ENCODE measurements at places on chromosomes 7 and 10.

DNA sequence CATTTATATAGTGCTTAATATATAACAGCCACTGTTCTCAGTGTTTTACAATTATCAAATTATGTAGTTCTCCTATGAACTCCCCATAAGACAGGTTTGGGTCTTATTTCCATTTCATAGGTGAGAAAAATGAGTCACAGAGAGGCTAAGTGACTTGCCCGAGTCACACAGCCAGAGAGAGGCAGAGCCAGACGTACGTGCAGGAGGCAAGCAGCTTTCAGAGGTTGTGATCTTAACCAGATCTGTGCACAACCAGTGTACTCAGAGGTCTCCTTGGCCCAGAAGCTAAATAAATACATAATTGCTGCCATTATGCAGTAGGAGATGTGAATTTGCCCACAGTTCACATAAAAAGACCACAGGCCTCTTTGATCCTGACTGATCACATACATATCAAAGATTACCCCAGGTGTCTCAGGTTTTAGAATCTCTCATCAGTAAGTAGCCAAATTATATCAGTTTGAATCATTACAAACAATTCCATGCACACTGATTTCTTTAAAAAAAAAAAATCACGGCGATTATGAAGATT, 304.7 kb upstream of the AOAH start:
- no peak for DNase-seq

DNA sequence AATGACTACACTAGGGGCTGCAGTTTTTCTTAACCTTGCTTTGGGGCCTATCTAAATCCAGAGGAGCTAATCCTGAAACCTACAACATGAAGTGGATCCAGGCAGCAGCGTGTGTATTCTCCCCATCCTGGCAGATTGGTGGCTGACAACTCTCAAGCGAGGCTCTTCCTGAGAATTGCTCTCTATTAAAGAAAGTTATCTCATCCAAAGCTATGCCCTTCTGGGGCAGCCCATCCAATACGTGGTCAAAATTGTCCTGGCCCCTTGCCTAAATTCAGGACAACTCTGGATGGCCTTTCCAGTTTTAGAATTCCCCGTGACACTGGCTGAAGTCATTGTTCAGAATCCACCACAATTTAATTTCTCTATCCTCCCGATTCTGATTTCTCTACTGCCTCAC, 66.1 kb downstream of the IQUB start:
- no peak for DNase-seq

GRCh38 chr7:97342512-97342911, 225.0 kb downstream of the SDHAF3 start:
- DNase-seq = peak; percentile 5

- DNase-seq = no peak
Measured at GRCh38 chr10:119022846-119023552, 6.5 kb upstream of the NANOS1 start.

GRCh38 chr10:49106451-49106850, 8.9 kb downstream of the VSTM4 start:
- DNase-seq = no peak

DNA sequence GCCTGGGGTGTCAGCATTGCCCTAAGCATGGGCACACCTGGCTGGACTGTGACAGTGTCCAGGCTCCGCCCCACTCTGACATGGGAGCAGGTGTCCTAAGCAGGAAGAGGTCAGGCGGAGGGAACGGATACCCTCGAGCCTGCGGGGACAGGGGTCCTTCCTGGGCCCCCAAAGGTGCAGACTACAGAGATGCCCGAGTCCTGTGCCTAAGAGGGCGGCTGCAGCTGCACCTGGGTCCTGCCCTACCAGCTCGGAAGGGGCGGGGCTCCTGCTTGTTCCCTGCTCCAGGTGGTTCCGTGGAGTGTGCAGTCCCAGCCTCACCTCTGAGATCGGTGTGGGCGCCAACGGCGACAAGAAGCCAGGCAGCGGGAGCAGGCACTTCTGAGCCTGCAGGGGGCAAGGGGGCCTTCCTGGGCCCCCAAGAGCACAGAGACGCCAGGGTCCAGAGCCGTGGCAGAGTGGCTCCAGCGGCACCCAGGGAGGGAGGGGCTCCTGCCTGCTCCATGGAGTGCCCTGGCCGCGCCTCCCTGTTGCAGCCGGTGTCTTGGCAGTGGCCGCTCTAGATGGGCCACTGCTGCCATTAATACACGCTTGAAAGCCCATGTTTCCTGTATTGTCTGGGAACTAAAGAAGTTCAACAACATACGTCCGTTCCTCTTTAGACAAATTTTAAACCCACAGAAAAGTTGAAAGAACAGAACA, 64.5 kb upstream of the CACNA2D1 start:
- no peak for DNase-seq

DNA sequence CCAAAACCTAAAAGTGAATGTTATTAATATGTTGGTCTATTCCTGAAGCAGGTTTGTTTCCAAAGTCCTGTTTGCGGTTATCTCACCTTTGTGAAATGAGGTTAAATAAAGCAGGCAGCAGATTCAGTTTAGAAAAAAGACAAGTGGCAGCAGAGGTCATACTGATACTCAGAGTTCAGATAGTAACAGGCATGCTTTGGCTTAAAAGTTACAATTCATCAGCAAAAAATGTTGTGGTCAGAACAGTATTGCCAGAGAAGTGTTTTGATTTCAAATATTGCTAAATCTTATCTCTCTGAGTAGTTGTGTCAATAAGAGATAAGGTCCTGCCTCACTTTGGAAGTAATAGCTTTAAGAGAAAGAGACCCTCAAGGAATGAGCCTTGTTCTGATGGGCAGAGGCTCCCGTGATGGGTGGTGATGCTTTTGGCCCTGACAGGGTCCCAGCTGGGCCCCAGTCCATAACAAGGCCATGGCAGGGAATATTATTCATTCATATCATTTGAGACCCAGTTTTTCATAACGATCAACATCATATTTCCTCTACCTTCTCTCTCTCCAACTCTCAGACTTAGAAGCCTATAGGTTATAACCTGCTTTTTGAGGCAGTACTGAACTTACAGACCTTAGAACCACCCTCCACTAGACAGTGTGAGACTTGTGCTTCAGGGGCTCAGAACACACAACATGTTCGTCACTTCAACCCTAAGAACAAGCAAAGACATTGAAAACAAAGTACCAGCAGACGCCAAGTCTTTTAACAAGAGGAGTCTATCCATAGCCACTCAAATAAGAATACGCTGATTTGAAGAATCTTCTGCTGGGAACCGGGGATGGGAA, 58.5 kb upstream of the AHR start:
- no peak for DNase-seq

DNA sequence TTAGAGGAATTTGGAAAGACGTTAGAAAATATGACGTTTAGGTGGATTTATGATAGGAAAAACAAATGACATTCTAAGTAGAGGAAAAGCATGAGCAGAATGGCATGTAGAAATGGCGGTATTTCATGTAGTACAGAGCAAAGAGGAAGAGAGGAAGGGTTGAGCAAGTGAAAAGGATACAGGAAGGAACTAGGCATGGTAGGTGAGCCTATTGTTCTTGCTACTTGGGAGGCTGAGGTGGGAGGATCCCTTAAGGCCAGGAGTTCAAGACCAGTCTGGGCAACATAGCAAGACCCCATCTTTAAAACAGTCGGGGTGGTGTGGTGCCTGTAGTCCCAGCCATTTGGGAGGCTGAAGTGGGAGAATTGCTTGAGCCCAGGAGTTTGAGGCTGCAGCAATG, 1.2 kb downstream of the GTPBP10 start:
- peak; percentile 5 for DNase-seq

DNA sequence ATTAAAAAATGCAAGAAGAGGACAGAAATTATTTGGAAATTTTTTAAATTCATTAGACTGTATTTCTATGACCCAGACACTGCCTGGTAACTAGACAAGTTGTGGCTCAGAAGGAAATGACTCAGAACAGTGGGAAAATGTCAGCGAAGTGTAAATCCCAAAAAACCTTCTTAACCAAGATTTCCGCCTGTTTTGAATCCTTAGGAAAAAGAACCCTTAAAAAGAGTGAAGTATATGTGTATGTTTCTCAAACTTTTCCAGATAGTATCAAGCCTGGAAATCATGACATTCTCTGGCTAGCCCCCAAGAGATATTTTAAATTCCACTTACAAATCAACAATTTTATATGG, 42.7 kb upstream of the PLXNA4 start:
- DNase-seq = no peak

DNA sequence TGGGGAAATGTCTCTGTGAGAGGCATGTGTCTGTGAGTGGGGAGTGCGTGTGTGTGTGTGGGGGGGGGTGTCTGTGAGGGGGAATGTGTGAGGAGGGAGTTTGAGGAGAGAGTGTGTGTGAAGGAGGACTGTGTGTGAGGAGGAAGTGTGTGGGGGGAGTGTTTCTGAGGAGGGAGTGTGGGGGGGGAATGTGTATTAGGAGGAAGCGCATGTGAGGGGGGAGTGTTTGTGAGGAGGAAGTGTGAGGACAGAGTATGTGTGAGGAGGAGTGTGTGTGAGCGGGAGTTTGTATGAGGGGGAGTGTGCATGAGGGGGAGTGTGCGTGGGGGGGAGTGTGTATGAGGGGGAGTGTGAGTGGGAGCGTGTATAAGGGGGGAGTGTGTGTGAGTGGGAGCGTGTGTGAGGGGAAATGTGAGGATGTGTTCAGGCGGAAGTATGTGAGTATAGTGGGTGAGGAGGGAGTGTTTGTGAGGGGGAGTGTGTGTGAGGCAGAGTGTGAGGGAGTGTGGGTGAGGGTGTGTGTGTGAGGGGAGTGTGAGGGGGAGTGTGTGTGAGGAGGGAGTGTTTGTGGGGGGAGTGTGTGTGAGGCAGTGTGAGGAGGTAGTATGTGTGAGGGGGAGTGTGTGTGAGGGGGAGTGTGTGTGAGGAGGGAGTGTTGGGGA, 21.8 kb upstream of the PTPRN2 start:
- peak; percentile 48 for DNase-seq

GRCh38 chr7:151519765-151520418, at the start of gene RHEB:
RHEB (minus strand) TSS chr7:151519895; CDS start chr7:151519511, 384 bp downstream.
- peak; percentile 100 for DNase-seq

- DNase-seq = peak; percentile 21
Measured at GRCh38 chr7:41134300-41135255, 568.3 kb downstream of the INHBA start.

GRCh38 chr7:151301471-151302462, 39.8 kb upstream of the NUB1 start:
- no peak for DNase-seq

DNA sequence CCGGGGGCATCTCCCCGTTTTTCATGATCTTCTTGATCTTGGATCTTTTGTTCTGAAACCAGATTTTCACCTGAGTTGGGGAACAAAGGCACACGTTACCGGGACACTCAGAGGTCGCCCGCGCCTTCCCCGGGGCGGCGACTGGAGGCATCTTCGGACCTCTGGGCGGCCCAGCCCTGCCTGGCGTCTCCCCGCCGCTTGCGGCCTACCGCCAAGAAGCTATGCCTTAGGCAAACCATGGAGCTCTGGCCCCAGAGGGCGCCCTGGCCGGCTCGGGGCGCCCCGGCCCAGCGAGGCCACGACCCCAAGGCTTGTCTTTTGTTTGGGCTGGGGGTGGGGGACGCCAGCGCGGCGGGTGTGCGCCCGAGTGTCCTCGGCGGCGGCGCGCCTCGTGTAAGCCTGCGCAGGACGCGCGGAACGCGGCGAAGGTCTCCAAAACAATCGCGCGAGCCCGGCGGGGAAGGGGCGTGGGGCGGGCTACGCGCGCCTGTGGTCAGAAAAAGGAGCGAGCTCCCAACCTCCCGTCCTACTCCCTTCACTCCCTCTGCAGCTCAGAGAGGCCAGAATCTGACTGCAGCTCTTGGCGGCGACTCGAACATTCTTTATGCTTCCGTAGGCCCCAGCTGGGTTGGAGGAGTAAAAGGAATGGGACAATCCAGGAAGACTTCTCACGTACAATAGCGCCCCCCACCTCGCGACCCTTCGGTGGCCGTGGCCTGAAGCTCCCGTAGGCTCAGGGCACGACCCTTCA, 3.5 kb downstream of the DLX5 start:
- DNase-seq = peak; percentile 23

DNA sequence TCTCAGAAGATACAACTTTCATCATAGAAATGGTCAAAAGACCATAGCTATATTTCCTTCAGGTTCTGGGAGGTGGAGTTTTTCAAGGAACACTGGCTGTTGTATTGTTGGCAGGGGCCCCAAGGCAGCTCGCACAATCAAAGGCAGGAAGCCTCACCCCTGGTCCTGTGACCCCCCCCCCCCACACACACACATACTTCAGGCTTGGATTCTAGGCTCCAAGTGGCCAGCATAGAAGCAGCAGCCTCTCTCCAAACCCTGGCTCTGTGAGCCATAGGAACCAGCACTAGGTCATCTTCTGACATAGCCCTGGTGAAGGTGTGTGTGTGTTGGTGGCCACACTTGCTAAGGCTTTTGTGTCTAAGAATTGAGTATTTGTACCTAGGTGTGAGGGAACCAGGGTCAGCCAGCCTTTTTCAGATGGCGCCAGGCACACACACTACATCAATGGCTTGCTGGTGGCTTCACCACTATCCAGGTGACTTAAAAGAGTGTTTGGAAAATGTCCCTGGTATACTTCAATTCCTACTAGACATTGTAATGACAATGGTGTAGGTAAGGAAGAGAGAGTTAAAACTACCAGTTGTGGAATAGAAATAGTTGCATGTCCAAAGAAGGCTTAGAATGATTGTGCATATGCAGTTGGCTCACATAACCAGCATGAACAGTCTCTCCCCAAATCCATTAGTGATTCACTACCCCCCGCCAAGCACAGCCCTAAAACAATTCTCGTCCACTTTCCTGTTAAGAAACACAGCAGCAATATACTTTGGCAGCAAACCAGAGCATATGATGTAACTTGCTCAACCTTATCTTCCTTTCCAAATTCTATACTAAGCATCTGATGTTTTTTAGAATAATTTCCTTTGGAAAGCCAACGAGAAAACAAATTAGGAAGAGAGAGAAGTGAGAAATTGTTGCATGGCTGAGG, 91.3 kb downstream of the AVL9 start:
- DNase-seq = no peak

GRCh38 chr7:111012799-111013675, 77.9 kb upstream of the LRRN3 start:
- peak; percentile 51 for DNase-seq

GRCh38 chr7:139784648-139785047, 6.8 kb upstream of the HIPK2 start:
- DNase-seq = no peak

DNA sequence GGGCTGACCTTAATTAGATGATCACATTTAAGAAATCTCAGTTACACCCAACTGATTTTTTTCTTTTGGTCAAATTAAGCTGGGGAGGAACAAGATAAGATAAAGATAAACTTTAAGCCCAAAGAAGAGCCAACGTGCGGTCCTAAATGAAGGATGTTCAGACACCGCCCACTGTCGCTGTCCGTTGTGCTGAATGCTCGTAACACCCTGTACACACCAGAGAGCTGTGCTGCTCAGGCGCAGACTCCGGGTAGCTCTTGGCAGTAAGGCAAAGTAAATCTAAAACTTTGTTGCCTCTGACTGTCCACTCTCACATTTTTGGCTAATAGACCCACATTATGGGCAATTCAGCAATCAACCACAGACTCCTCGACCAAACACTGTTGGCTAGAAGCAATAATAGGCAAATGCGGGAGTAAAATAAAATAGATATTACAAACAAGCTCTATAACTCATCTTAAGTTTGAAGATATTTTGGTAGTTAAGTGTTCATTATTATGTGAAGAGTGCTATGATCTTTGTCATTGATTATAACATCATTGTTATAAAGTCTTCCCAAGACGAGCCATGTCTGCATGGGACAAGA, 57.1 kb downstream of the PLPP4 start:
- peak; percentile 34 for DNase-seq

GRCh38 chr10:61970182-61971002, 68.9 kb downstream of the ARID5B start:
- DNase-seq = no peak

- peak; percentile 19 for DNase-seq
Measured at GRCh38 chr10:72593963-72594362, 31.9 kb downstream of the MICU1 start.

- no peak for DNase-seq
Measured at GRCh38 chr7:18861514-18862118, 255.8 kb downstream of the TWIST1 start.

All from common myeloid progenitor, CD34-positive (primary cell).